ENCODE measurements at places on chromosomes 2 and 18.
A peak's percentile ranks its signal among the peaks of the same experiment; 100 is the strongest.

- DNase-seq = no peak
Observed at GRCh38 chr2:183269956-183270355, 145.7 kb downstream of the NUP35 start.

DNA sequence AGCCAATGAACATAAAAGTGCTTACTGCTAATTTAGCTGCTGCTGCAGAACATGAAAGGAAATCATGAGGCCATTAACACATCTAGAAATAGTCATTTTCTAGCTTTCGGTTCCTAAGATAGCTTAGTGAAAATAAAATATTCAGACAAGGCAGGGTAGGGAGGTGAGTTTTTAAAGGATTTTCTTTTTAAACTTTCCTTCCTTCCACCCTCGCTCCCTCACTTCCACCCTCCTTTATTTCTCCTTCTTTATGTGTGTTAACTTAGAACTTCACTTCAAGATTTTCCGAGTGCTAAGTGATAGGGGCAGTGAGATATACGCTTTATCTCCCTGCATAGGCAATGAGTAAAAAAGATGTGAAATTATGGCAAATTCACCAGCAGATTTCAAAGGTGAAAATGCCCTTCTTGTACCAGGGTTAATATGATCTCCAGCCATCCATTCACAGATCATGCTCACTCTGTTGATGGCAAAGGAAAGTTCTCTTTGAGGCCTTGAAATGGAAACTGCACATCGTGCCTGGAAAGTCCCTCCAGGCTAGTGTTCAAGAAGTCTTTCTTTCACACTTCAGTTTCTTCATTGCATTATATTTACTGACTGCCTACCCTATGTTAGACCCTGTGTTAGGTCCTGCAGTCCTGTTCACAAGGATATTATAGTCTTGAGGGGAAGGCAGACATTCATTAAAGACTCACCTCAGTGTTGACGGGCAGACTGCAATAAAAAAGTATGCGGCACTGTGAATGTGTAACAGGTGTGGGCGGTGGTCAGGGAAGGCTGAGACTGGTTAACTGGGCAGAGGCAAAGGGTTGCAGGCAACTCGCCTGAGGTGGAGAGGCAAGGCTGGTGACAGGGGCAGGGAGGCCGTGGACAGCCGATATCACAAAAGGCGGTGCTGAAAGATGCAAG is 200.8 kb downstream of the PLCL1 start:
- DNase-seq = peak; percentile 32

DNA sequence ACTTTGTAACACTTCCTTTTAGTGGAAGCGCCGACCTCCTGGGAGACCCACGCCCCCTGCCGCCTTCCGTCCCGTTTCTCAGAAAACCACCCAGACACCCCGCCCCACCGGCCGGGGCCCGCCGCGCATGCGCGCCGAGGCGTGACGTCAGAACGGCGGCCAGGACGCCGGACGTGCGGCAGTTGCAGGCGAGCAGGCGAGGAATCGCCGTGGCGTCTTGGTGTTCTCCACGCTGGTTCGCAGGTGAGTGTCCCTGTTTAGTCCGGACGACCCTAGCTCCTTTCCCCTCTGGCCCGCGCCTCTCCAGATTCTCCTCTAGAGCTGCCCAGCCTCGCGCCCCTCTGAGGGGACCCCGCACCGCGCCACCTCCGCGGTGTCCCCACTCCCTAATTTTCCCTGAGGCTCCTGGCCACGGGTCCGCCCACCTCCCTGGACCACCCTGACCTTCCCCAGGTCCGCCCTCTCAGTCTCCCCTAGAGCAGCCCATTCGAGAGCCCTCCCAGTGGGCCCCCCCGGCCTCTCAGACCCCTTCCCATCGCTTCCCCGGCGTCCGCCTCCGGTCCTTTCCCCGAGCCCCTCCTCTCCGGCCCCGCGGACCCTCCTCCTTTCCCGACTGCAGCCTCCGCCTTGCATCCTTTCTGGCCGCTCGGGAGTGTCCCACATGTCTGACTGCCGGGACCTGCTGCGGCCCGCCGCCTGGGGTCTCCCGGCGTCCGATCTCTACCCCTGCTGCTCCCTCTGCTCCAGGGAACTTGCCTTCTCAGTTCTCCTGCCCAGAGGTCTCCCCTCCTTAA is at the start of gene PLEKHB2:
TSS of gene PLEKHB2 (plus strand) at position 181 of the 794 bp plus-strand sequence. CDS start 15,606 bp downstream, outside the sequence.
- peak; percentile 95 for DNase-seq

DNA sequence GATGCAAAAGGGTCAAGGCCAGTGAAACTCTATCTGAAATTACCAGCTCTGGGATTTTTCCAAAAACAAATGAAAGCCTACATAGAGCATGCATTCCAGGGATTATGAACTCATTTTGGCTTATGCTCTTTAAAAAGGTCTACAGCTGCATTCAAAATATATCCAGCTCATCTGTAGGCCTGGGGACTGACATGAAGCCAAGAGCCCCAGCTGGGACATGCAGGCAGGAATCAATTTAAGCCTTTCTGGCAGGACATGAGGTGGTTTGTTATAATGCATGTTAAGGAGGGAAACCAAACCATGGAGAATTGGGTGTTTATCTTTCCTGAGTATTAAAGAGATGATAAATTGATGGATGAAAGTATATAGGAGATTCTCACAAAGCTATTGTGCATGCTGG is 164.5 kb downstream of the RBM43 start:
- DNase-seq = no peak

All from stimulated activated CD8-positive, alpha-beta memory T cell treated with anti-CD3 and anti-CD28 coated beads, Interleukin-4, amount 100 ng/mL, for 48 hours (primary cell).